ENCODE measurements at places on chromosomes 11 and 22.

DNA sequence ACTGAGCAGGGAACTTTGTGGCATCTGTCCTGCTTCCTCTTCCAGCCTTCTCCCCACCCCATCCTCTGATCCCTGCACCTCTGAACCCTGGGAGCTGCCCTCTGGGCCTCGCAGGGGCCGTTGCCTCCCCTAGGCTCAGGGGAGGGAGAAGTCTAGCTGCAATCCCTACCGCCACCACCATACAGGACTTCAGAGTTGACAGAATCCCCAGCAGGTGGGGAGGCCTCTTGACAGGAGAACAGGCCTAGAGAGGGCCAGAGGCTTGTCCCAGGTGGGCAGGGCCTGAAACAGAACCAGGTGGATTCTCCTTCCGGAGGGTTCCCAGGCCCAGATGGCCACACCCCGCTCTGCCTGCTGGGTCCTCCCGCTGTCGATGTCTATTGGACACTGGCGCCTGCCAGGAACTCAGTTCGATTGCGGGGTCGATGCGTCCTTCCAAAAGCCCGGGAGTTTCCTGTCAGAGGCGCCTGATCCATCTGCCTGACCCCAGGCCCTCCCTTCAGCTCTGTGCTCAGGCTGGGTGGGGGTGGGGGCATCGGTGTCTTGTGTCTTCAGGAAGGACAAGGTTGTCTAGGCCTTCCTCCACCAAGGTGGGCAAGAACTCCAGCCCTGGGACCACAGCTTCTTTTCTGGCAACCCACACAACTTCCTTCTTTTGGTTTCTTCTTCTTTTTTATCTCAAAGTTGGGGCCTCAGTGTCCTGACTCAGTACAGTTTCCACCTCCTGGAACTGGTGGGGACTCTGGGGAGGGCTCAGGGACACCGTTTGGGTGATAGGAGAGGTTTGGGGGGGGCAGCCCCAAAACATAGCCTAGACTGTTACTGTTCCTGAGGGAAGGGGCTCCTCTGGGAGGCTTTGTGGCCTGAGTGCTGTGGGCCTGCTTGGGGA is 6.4 kb downstream of the STARD10 start:
- no peak for DNase-seq

- DNase-seq = no peak
These were observed 116.5 kb downstream of the AASDHPPT start for GRCh38 chr11:106193956-106194355.

DNA sequence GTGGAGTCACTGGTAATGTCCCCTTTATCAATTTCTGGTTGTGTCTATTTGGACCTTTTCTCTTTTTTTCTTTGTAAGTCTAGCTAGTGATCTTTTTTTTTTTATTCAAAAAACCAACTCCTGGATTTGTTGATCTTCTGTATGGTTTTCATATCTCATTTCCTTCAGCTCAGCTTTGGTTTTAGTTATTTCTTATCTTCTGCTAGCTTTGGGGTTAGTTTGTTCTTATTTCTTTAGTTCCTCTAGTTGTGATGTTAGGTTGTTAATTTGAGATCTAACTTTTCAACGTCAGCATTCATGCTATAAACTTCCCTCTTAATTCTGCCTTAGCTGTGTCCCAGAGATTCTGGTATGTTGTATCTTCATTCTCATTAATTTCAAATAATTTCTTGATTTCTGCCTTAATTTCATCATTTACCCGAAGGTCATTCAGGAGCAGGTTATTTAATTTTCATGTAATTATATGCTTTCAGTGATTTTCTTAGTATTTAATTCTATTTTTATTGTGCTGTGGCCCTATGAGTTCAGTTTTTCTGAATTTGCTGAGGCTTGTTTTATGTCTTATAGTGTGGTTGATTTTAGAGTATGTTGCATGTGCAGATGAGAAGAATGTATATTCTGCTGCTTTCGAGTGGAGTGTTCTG is 29.0 kb downstream of the PI4KA start:
- no peak for DNase-seq

DNA sequence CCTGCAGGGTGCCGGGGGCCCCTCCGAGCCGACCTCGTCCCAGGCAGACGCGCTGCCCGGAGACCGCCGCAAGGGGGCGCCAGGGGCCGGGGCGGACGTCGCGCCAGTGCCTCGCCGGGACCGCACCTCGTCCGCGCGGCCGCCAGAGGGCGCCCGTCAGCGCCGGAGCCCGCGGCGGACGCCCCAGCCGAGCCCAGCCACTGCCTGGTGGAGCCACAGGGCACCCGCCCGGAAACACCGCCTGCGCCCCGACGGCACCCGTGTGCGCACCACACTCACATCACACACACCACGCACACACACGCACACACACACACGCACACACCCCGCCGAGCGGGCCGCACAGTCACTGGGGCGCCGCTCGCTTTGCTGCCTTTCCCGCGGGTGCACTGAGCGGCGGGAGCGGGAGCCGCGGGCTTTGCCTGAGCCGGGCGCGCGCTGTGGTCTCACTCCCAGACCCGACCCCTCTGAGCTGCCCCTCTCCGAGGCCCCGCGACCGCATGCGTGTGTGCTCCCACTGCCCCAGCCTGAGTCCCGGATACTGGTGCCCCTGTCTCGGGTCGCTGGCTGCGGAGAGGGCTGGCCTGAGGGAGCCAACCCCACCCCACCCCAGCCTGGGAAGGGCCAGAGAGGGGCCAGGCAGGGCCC is 449.3 kb downstream of the OPCML start:
- peak; percentile 90 for DNase-seq

GRCh38 chr11:36450110-36450572 is 59.9 kb downstream of the TRAF6 start:
- DNase-seq = no peak

GRCh38 chr22:29268511-29269229 is 602 bp downstream of the EWSR1 start:
- no peak for DNase-seq

GRCh38 chr11:131897956-131898355 is 527.5 kb downstream of the NTM start:
- DNase-seq = no peak

DNA sequence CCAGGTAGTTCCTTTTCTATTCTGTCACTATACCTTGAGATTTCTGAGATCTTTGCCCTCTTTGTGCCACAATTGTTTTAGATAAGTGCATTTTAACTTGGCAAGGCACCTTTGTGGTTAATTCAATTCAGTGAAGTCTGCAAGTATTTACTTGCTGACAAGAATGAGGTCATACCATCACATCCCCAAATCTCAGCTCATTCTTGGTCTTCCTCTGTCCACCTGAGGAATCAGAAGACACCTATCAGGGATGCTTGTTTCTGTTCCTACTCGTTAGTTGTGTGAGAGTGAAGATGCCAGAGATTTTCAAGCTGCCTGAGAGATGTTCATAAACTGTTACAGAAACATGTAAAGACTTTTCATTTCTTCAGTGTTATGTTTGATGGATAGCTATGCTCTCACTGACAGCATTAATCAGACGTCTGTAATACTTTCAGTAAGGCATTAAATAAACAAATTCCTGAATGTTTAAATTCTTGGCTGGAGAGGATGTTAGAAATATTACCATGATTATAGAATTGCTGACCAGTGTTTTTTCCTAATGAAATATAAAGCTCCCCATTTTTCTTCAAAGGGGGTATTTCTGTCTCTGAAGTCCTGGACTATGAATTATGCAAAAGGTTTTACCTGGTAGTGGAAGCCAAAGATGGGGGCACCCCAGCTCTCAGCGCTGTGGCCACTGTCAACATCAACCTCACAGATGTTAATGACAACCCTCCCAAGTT is 135.0 kb upstream of the MTNR1B start:
- DNase-seq = no peak

DNA sequence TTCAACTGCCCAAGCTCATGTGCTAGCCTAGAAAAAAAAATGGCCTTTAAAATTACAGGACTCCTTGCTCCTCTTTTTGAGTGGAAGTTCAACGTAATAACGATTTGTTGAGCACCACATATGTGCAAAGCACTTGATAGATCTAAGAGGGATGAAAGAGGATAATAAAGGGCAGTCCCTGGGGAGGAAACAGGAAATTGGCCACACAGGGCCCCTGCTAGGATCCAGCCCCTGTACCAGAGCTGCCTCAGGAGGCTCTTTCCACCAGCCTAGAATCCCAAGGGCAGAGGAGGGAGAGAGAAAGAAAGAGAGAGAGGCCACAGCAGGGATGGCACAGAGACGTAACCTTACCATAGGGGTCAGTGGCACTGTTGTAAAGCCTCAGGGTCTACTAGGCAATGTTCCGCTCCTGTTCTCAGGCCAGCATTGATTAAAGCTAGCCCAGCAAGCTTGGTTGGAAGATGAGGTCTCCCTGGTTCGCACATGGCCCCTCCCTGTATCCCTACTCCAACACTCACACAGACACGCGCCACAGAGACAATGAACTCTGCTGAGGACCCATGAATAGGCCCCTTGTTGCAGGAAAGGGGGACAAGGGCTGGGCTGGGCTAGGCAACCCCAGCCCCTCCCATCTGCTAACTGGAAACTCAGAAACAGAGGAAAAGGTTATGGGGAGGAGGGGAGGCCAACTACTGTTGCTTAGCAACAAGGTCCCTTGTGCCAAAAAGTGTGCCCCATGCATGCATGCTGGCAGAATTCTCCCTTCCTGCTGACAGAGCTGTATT is at the start of gene TMPRSS5:
Gene TMPRSS5 (minus strand): TSS at position 438 of the 785 bp plus-strand sequence. CDS start 84 bp downstream, at position 354.
- no peak for DNase-seq

GRCh38 chr11:131278472-131278871 is 91.9 kb upstream of the NTM start:
- DNase-seq = no peak

DNA sequence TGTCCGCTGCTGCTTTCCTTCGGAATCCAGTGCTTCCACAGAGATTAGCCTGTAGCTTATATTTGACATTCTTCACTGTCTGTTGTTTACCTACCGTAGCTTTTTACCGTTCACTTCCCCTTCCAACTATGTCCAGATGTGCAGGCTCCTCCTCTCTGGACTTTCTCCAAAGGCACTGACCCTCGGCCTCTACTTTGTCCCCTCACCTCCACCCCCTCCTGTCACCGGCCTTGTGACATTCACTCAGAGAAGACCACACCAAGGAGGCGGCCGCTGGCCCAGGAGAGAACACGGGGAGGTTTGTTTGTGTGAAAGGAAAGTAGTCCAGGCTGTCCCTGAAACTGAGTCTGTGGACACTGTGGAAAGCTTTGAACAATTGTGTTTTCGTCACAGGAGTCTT is 15.4 kb upstream of the ST14 start:
- DNase-seq = no peak

DNA sequence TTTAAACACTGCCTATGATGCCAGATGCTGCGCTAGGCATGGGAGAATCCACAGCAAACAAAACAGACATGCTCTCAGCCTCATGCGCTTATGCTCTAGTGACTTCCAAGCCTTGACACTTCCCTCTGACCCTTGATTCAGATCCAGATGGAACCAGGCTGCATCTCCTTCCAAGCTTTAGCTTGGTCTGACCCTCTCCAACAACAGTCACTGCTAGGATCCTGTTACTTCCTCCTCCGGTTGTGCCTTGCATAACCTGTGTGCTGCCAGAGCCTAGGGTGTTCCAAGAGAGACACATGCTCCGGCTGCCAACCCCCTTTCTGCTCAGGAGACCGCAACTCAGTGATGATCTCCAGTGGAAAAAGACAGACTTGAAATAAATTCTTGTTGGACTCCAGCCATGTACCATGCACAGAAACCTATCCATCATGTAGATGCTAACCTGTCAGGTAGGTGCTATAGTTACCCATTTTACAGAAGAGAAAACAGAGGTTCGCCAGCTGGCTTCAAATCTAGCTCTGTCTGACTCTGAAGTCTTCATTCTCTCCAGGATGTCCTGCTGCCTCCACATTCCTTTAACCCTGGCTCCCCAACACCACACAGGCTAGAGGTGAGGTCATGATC is 136.3 kb upstream of the TEAD1 start:
- DNase-seq = no peak

- DNase-seq = no peak
These were observed 8.4 kb upstream of the HDHD5 start for GRCh38 chr22:17167486-17167885.

- DNase-seq = no peak
These were observed 578.0 kb upstream of the CADM1 start for GRCh38 chr11:116082256-116082655.

DNA sequence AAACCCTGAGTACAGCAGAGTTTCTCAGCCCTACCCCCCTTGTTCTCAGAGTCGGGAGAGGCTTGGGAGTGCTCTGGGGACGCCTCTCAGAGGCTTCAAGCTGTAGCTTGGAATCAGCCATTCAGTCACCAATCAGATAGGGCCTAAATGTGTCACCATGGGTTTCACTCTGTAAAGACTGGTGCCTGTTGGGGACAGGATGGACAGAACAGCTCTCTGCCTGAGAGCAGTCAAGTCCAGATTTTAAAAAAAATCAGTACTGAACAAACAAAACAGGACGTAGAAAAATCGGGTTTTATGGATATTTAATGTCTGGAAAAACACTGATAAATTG is 1.3 kb downstream of the FADD start:
- DNase-seq = no peak

- DNase-seq = no peak
These were observed 38.1 kb upstream of the PRDM11 start for GRCh38 chr11:45108070-45109064.

GRCh38 chr11:94938095-94939055 is 35.0 kb downstream of the CWC15 start:
- no peak for DNase-seq

GRCh38 chr11:68839911-68840641 is 1.6 kb downstream of the CPT1A start:
- DNase-seq = peak; percentile 17

DNA sequence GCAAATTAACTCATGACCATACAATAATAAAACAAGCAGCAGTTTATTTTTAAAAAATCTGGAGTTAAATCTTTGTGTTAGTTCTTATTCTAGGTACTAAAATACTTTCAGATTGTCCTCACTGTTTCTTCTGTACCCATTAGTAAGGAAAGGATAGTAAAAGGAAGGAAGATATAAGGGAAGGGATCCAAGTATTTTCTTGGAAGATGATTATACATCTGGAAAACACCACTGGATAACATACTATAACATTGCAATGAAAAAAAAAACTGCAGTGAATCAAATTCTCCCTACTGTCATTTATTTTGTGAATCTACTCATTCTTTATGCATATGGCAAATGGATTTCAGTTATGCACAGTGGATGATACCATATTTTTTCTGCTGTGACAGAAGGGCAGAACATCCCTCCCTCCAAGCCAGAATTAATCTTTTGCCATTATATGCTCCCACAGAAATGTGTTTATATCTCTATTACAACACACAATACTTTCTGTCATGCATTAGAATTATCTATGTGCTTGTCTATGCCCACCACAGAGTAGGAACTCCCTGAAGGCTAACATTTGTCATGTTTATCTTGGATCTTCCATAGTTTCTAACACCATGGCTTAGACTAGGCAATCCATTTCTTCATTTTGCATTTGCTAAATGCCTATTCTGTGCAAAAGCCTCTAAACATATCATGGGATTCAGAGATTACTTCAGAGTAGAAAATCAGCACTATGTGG is 282.3 kb upstream of the CTSC start:
- DNase-seq = no peak

- DNase-seq = no peak
These were observed 52.8 kb downstream of the CCDC34 start for GRCh38 chr11:27310182-27310581.

GRCh38 chr22:41949297-41949965 is 2.5 kb upstream of the CENPM start:
- no peak for DNase-seq

GRCh38 chr22:31235081-31235480 is 23.0 kb downstream of the LIMK2 start:
- DNase-seq = no peak

Data from activated naive CD4-positive, alpha-beta T cell treated with anti-CD3 and anti-CD28 coated beads, Interleukin-2, amount 50 U/mL, for 72 hours (primary cell).